Foreskin keratinocyte (primary cell): ENCODE measurements at places on chromosomes 3 and 15.

GRCh38 chr3:96266395-96267190 is 547.8 kb upstream of the EPHA6 start:
- peak; percentile 87 for DNase-seq

DNA sequence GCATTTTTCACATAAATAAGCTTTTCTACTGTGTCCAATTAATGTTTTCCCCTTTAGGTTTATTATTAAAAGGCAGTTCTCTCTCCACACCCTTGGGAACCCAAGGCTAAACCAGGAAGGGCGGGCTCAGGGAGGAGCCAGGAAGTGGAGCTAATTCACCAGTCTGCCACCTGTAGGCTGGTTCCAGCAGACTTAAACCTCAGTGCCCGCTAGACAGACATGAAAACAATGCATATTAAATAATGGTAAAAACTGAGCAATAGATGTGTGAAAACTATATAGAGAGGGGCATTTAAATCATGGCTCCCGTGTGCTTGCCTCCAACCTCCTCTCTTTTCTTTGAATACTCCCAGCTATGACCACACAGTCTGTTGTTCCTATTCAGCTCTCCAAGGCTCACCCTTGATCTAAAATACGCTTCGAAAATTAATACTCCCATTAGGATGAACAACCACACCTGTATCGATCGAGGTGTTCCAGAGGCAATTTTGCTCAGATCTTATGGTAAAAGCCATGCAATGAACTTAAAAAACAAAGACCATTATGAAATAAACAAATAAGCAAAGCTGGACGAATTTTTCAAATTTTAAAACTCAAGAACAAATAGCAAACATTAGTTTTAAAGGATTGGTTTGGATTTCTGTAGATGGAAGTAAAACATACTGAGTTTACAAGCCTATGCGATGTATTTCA is 253.3 kb downstream of the TJP1 start:
- peak; percentile 12 for DNase-seq

GRCh38 chr3:22977042-22977441 is 226.1 kb upstream of the UBE2E2 start:
- DNase-seq: no peak

GRCh38 chr3:172914854-172915253 is 164.3 kb downstream of the ECT2 start:
- no peak for DNase-seq

DNA sequence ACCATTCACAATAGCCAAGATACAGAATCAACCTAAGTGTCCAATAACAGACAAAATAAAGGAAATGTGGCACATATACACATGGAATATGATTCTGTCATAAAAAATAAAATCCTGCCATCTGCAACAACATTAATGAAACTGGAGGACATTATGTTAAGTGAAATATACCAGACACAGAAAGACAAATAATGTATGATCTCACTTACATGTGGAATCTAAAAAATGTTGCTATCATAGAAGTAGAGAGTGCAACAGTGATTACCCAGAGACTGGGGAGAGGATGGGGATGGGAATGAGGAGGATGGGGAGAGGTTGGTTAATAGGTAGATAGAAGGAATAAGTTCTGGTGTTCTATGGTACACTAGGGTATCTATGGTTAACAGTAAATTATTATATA is 28.7 kb downstream of the MRPL3 start:
- no peak for DNase-seq

DNA sequence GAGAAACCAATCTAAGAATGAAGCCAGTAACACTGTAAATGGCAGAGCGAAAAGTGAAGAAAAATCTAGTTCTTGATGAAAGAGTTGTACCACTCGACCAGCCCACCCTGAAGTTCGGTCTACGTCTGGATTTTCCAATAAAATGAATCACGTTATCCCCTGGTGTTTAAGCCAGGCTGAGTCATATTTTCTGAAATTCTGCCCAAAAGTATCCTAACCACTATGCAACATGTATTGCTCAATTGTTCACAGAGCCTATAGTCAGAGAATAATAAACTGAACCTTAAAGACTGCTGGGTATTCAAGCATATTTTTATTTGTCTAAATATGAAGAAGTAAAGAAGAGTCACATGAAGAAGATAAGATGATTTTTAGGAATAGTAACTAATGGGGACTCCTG is 245.7 kb downstream of the FGF12 start:
- DNase-seq: peak; percentile 11

DNA sequence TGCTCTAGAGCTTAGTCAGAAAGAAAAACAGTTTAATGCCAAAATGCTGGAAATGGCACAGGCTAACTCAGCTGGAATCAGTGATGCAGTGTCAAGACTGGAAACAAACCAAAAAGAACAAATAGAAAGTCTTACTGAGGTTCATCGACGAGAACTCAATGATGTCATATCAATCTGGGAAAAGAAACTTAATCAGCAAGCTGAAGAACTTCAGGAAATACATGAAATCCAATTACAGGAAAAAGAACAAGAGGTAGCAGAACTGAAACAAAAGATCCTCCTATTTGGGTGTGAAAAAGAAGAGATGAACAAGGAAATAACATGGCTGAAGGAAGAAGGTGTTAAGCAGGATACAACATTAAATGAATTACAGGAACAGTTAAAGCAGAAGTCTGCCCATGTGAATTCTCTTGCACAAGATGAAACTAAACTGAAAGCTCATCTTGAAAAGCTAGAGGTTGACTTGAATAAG is 150.5 kb upstream of the LRRFIP2 start:
- no peak for DNase-seq

DNA sequence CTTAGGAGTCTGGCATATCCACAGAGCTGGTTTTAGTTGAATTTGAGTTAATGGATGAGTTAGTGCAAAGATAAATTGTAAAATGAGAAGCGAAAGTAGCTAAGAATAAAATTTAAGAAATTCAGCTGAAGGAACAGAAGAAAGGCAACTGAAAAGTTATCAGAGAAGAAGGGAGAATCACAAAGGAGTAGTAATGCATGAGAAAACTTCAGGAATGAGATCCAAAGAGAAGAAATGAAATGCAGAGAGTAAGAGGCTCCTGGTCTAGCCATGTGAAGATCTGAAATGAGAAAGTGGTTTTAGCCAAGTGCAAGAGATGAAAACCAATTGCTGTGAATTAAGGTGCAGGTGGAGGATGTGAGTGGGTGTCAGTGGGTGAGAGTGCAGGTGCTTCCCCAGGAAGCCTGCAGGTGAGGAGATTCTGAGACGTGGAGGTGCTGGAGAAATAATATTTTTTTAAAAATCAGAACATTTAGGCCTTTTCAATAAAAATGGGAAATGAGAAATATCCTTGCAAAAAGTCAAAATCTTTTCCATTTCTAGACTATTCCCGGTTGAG is 18.5 kb downstream of the KBTBD8 start:
- DNase-seq: no peak

DNA sequence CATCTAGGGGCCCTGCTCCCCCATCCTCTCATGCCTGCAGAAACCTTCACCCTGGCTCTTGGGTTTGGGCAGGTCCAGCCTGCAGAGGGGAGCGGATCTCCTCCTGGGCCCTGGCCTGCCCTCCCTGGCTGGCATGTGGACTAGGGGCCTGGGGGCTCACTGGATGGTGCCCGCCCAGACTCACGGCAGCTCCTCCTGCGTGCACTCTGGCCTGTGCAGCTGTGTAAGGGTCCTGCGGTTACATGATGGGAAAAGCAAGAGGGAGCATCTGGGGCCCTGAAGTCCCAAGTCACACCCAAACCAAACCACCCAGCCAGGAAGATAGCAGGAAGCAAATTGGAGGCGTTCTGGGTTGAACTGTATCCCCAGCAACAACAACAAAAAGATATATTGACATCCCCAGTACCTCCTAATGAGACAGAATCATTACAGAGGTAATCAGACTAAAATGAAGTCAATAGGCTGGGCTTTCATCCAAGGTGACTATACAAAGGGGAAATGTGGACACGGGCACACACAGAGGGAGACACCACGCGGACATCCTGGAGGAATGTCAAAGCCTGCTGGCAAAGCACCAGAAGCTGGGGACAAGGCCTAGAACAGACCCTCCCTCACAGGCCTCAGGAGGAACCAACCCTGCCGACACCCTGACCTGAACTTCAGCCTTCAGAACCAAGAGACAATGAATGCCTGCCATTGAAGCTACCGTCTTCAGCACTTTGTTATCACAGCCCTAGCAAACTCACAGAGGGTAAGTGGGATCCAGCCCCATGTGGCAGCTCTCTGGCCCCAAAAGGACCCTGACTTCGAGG is 10.4 kb upstream of the CLK3 start:
- no peak for DNase-seq

GRCh38 chr3:63864008-63864964 is 619 bp downstream of the ATXN7 start:
- DNase-seq: no peak
